ENCODE measurements at places on chromosomes 12 and 14. TPM values are rescaled to one million over a fixed set of nuclear protein-coding genes. Genes with fewer than 3 reads are reported as not detected.

- DNase-seq: no peak
Observed at GRCh38 chr12:53602176-53602864, 23.9 kb downstream of the ATF7 start.

WDHD1 gene
- 1.6 TPM for total RNA-seq

GRCh38 chr12:81417056-81417455 is 339.2 kb downstream of the ACSS3 start:
- no peak for DNase-seq

DNA sequence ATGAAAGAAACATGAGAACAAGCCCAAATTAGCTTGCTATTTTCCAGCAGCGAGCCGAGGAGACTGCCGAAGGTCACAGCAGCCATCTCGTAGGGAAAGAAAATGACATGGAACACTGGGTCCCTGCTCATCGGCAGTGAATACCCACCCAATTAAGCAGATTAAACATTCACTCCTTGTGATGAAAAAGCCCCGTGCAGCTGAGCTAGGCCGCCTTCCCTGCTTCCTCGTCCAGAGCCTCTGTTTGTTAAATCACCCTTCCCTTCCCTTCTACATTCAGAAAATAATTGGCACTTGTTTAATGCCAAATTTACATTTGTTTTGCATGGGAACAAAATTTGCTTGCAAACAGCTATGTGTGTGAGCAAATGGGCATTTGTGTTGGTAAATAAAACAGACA is 342.5 kb downstream of the RMST start:
- DNase-seq: no peak

DNA sequence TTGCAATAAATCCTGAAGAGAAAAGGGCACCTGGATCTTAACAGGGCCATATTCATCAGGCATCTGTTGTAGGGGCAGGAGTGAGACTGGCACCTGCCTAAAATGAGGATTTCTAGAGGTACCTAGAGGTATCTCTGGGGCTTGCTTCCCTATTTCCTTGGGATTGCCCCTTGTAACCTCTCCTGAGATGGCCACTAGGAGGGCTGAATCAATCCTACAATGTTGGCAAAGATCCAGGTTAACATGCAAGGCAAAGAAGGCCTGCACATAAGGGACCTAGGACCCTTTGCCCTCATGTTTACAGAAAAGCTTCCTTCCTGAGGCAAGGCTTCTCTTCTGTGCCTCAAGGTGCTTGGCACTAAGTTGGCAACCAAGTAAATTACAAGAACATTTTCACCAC is 25.8 kb upstream of the CLEC4E start:
- DNase-seq: no peak

DNA sequence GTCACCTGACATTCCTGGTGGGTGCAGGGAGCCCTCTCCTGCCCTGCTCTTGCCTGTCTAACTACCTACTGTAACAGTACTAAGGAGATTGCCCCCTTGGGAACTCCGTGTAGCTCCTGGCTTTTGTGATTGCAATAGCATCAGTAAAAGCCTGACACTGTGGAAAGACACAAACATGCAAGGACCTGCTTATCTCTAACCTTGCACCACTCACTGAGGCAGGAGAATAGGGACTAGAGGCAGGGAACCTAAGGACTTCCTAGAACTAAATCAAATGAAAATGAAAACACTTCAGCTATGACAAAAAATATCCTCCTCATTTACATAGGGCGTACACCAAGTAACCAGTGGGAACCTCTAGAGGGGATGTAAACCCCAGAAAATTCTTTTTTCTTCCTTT is 28.5 kb downstream of the TUBA1A start:
- no peak for DNase-seq

DNA sequence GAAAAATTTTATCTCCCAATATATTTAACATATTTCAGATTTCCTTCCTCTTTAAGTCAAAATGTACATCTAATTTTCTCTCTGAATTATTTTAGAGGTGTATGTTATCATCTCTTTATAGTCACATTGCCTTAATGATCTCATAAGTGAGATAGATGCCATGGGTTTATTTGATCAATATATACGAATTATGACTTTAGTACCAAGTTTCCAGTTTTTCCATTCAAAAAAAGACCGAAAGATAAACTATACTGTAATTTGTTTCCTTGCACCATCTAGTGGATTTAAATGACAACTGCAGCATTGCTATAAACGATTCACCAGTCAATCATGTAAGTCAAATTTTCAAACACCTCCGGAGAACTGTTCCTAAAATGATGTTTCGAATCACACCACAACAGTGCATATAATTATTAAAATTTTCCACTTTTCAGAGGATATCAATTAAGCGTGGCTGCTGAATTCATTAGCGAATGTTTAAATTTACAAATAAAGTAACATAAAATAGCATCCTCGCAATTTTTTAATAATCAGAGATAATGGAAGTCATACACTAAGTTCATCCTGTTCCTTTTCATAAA is 419 bp upstream of the ATXN7L3B start:
- no peak for DNase-seq

- no peak for DNase-seq
Observed at GRCh38 chr12:40946612-40947194, 241.4 kb upstream of the PDZRN4 start.

DNA sequence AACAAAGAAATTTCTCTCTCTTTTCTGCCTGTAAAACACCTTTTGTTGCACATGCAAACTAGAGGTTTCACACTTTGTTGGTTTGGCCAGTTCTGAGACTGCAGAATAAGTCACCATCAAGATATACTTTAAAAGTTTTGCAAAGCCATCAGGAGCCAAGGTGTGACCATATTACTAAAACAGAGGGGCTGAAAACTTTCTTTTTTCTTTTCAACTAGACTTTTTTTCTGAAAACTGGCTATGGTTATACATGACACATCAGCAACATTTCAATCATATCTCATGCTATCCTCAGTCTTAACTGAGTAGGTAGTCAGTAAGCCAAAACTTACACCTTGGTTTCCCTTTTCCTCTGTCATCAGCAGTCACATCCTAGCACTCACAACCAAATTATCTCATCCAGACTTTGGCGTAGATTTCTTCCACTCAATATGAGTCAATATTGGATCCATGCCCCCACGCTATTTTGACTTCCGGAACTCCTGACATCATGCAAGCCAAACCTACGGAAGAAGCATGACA is 4.1 kb upstream of the IFNG start:
- no peak for DNase-seq
